NCI-H2081 treated with DMSO at 0.1 percent for 48 hours (cell line): ENCODE measurements at places on chromosomes 4 and X.

GRCh38 chrX:16665089-16665488, 15.1 kb downstream of the S100G start:
- DNase-seq, result no peak

GRCh38 chr4:47538111-47538824, 53.2 kb downstream of the ATP10D start:
- no peak for DNase-seq

DNA sequence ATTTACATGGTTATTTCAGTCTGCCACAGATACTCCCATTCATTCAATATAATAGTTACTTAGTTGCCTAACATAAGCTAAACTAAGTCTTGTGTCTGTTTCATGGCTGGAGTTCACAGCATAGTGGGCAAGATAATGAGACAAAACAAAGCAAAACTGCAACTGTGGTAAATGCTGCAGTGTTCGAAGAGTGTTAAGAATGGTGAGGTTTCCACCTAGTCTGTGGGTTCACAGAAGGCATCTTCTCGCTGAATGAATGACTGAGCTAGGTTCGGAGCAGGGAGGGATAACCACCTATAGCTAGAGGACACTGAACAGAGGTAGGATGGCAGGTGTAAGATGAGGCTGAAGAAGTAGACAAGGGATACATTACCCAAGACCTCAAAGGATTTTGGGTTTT, 171.0 kb downstream of the FBXW7 start:
- DNase-seq, result no peak

DNA sequence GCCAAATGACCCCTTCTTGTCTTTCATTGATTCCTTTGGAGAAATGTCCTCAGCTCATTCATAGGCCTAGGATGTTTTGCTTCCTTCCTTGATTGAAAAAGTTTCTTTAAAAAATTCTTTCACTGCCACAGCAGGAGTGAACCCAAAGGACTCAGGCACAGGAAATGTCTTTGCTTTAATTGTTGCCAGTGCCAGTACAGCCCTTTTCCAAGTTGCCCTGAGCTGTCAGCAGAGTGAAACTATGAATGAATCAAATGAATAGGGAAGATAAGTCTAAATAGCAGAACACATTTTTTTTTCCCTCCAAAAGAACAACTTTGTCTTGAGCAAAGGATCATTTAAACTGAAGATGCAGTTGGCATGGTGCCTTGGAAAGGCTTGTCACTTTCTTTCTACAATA, 63.8 kb upstream of the SLC4A4 start:
- DNase-seq, result no peak

- no peak for DNase-seq
Measured at GRCh38 chr4:108166038-108166437, 2.7 kb downstream of the LEF1 start.
